ENCODE measurements at places on chromosomes 12 and 14. TPM values are rescaled to one million over a fixed set of nuclear protein-coding genes. Genes with fewer than 3 reads are reported as not detected.

DNA sequence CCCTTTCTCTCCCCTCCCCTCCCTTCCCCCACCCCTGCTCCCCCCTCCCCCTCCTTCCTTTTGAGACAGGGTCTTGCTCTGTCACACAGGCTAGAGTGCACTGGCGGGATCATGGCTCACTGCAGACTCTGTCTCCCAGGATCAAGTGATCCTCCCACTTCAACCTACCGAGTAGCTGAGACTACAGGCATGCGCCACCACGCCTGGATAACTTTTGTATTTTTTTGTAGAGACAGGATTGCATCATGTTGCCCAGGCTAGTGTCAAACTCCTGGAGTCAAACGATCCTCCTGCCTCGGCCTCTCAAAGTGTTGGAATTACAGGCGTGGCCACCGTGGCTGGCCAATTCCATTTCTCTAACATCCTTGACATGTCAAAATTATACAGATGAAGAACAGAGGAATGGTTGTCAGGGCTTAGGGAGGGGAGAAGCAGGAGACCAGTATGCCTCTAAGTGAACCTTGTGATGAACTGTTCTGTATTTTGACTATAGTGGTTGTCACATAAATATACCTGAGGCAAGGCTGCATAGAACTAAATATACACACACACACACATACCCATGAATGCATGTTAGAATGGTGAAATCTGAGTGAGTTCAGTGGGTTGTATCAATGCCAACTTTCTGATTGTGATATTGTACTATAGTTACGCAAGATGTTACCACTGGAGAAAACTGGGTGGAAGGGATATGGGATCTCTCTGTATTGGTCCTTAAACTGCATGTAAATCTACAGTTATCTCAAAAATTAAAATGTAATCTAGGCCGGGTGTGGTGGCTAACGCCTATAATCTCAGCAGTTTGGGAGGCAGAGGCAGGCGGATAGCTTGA is 3.6 kb upstream of the CFAP73 start:
- DNase-seq, result no peak

The GTF2A1 gene
- total RNA-seq, result 30.6 TPM

DNA sequence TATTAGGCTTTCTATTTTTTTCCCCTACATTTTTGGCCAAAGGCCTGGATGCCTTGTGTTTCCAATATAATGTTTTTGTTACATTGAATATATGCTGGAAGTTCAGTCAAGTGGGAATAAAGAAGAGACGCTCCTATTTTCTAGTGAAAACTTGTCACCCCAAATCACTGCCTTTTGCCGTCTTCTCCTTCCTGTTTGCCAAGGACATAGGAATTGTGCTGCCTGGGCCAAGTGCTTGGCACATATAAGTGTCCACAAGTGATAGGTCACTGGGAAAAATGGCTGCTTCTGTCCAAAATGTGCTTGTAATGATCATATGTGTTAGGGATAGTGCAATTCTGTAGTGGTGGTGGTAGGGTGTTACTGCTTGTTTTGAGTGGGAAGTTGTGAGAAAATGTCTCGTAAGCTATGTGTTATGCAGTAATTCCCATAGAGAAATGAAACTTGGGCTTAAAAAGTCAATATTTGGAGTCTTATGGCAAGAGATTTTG is 11.6 kb upstream of the KCNJ8 start:
- no peak for DNase-seq

DNA sequence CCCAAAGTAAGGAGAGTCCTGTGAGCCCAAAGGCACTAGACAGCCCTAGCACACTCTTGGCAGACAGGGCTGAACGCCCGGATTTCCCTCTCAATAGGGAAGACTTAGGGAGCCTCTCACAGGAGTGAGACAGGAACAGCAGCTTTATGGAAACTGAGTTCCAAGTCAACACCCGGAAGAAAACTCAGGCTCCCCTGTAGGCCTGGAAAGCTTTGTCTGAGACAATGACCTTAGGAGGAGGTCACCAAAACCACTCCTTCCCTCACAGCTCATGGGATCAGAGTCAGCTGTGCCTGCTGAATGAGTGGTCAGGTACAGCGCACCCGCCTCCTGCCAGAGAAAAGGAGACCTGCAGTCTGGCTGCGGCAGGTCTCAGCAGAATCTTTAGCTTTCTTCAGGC is 229.5 kb downstream of the CACNA1C start:
- no peak for DNase-seq

- DNase-seq, result no peak
These were observed 241.4 kb downstream of the TTC8 start for GRCh38 chr14:89065879-89066278.

DNA sequence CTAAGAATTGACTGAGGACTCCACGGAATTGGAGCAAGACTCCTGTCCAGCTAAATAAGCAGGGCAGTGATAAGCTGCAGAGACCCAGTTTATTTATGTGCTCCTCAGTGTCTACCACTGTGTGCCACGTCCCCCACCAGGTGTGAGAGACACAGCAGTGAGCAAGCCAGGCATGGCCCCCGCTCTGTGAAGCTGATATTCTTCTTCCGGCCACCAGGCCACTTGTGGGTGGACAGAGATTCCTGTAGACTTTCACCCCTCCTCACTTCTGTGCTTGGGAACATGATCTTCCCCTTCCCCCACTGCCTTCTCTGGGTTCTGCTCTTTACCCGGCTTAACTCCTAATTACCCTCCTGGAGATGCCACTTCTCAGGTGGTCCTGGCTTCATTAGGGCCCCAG is 21.3 kb downstream of the BRAP start:
- DNase-seq, result no peak

The PAPLN gene
- total RNA-seq, result 9.4 TPM

The FAM181A gene
- total RNA-seq, result not detected

- DNase-seq, result no peak
These were observed 112.0 kb upstream of the TMCC3 start for GRCh38 chr12:94762259-94762942.

DNA sequence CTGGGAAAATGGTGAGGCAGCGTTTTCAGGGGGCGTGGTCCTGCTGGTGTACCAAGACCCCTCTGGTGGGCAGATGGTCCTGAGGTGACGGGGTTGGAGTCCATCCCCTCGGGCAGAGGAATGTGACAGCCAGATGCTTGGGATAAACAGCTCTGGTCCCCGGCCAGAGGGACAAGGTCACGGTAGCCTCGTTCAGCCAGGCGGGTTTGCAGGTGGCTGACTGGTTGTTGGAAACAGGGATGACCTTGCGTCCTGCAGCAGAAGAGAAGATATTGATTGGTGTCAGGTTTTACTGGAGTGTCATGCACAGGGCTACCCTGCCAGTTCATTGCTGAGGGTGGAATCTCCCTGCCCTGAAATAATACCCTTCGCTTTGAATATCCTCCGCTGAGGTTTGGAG is 43.3 kb downstream of the SLC24A4 start:
- no peak for DNase-seq

The ANO2 gene
- total RNA-seq, result 16.4 TPM

The NRXN3 gene
- total RNA-seq, result 14.3 TPM

The MEG3 gene
- 99.4 TPM for total RNA-seq

- DNase-seq, result no peak
These were observed 20.8 kb downstream of the SH2B3 start for GRCh38 chr12:111426344-111427185.

DNA sequence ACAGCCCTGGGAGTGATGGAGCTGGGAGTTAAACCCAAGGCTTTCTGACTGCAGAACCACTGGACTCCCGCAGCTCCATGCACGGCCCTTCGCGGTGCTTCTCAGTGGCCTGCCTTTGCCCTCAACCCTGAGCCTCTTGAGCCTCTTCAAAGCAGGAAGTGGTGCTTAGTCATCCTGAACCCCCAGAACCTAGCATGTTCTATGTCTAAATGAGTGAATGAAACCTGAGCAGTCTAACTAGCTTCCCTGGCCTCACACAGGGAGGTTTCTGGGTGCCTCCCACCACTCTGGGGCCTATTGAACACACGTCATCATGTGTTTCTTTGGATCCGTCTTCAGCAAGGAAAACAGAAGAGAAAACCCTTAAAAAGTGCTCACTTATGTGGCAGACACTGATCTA is 117.9 kb upstream of the SFSWAP start:
- DNase-seq, result no peak

DNA sequence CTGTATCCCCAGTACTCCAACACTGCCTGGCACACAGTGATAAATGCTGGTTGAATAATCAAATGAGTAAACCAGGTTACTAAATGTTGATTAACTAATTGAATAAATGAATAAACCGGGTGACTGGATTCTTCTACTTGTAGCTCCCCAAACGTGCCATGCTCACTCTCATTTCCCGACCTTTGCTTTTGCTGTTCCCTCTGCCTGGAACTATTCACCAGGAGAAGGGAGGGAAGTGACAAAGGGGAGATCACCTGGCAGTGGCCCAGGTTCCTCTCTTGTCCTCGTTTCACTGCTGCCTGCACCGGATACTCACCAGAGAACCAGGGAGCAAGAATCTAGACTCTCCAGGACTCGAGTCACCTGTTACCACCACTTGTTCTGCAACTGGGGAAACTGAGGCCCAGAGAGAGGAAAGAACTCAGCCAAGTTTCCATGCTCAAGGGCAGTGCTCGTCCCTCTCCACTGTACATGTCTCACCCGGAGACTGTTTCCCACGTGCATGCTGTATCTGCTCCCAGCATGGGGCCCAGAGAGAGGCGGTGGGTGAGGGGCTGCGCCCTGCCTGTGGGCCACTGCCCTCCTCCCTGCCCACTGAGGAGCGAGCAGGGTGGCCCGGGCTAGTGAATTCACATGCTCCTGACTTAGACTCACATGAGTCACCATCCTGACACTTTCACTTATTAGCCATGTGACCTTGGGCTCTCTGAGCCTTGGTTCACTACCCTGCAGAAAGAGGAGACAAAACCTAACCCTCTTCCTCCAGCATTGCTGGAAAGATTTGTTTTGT is 17.7 kb upstream of the POP5 start:
- DNase-seq, result no peak

The TXNRD1 gene
- 185 TPM for total RNA-seq
